ENCODE measurements at places on chromosomes 3 and 15. TPM values are rescaled to one million over a fixed set of nuclear protein-coding genes. Genes with fewer than 3 reads are reported as not detected.

The PROK2 gene
- not detected for total RNA-seq

- DNase-seq = no peak
- H3K27me3 ChIP-seq = no peaks in the 10 kb centered on the region
- H3K4me3 ChIP-seq = no peak overlapping the region
- peaks cover 17% of the 10 kb centered on the region for H3K4me1 ChIP-seq
- H3K36me3 ChIP-seq = no peaks in the 10 kb centered on the region
- H3K27ac ChIP-seq = no peak overlapping the region
Measured at GRCh38 chr3:141482245-141482922, 4.4 kb upstream of the RASA2 start.

- no peak overlapping the region for H3K27ac ChIP-seq
- H3K4me1 ChIP-seq = no peaks in the 10 kb centered on the region
- DNase-seq = no peak
- no peaks in the 10 kb centered on the region for H3K36me3 ChIP-seq
Measured at GRCh38 chr15:45796433-45796832, 161.6 kb downstream of the SQOR start.

The EOGT gene
- total RNA-seq = 27.6 TPM

The GOLGA6L22 gene
- not detected for total RNA-seq

The COLQ gene
- total RNA-seq = 2.6 TPM

The RASL12 gene
- total RNA-seq = 0.73 TPM

The ACKR2 gene
- total RNA-seq = 0.19 TPM

The CKMT1B gene
- total RNA-seq = not detected

- H3K27me3 ChIP-seq = no peaks in the 10 kb centered on the region
- H3K4me3 ChIP-seq = no peak overlapping the region
- DNase-seq = no peak
Measured at GRCh38 chr3:69751074-69751476, 11.8 kb downstream of the MITF start.

DNA sequence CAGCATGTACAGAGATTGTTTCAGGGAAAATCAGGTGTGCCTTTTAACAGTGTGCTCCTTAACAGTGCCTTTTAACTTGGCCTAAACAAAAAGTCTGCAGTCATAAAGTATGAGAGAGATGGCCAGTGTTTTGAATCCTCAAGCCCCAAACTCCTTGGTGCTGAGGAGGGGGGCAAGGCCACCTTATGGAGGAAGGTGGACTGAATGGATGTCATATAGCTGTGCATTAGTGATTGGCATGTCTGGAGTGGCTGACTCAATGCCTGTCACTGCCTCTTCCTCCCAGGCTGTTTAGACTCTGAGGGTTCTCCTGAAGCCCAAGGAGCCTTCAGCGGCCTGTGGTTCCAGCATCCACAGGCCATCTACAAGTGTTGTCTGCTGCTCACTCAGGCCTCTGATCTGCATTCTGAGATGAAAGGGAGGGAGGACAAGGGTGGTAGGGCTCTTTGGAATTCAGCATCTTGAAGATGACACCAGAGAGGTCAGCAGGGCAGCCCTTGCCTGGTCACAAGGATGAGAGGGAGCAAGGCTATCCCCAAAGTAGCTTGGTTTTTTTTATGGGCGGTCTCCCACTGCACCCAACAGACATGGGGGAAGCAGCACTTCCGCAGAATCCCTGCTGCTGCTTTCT lies 1.5 kb downstream of the FOXL2NB start:
- H3K27me3 ChIP-seq = peaks cover 74% of the 10 kb centered on the region
- H3K4me1 ChIP-seq = peaks cover 33% of the 10 kb centered on the region
- no peak overlapping the region for H3K27ac ChIP-seq
- no peaks in the 10 kb centered on the region for H3K36me3 ChIP-seq

GRCh38 chr3:104536715-104537114 lies 830.0 kb upstream of the ALCAM start:
- no peak overlapping the region for H3K4me3 ChIP-seq
- peaks cover 2% of the 10 kb centered on the region for H3K36me3 ChIP-seq
- no peak overlapping the region for H3K27ac ChIP-seq
- DNase-seq = no peak

The C3orf80 gene
- total RNA-seq = not detected

The PCLAF gene
- total RNA-seq = 7.9 TPM

The ELL3 gene
- 1.6 TPM for total RNA-seq

DNA sequence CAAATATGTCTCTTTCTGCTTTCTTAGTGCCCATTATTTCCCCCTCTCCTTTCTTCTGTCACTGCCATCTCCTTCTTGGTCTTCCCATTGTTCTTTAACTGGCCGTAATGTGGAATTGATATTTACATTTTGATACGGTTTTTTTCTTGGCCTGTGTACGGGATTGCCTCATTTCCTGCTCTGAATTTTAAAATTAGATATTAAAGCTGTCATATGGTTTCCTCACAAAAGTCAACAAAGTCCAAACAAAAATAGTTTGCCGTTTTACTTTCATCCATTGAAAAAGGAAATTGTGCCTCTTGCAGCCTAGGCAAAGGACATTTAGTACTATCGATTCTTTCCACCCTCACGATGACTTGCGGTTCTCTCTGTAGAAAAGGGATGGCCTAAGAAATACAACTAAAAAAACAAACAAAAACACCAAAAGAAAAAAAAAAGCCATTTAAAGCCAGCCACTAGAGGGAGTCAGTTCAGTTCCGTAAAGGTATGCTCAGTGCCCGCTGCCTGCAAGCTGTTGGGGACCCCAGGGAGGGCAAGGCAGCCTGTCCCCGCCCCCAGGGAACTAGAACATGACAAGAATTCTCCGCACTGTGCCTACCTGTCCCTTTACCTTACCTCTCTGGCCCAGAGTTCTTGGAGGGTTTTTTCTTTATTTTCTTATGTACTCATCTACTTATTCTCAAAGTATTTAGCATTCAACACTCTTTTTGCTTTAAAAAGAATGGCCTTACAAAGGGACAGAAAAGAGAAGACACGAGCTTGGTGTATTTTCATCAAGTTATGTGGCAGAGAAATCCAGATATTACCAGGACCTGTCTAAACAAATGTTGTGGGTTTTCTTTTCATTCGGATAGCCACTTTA lies 30.0 kb upstream of the NR2E3 start:
- H3K4me1 ChIP-seq = peaks cover 12% of the 10 kb centered on the region
- peaks cover 7% of the 10 kb centered on the region for H3K27me3 ChIP-seq
- peak; percentile 69 for DNase-seq
- H3K27ac ChIP-seq = peak overlapping the region; percentile 39
- peak overlapping the region; percentile 11 for H3K4me3 ChIP-seq

All from osteocyte (in vitro differentiated cells).